ENCODE measurements at places on chromosomes 1 and 21.
A peak's percentile ranks its signal among the peaks of the same experiment; 100 is the strongest.

- DNase-seq, result no peak
Observed at GRCh38 chr1:193807208-193807607, 620.8 kb upstream of the B3GALT2 start.

DNA sequence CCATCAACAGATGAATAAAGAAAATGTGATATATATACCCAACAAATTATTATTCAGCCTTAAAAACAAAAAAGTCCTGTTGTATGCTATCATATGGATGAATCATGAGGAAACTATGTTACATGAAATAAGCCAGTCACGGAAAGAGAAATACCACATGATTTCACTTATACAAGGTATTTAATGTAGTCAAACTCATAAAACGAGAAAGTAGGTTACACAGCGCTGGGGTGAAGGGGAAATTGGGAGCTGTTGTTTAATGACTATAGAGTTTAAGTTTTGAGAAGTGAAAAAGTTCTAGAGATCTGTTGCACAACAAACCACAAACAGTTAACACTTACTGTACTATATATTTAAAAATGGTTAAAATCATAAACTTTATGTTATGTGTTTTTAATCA lies 58.5 kb downstream of the SLC25A24 start:
- no peak for DNase-seq

- no peak for DNase-seq
Observed at GRCh38 chr1:25773441-25774125, 26.4 kb upstream of the SELENON start.

- peak; percentile 70 for DNase-seq
Observed at GRCh38 chr1:162357681-162358266, 18.9 kb downstream of the SPATA46 start.

GRCh38 chr1:247656221-247656875 lies 23.2 kb downstream of the OR13G1 start:
- no peak for DNase-seq

DNA sequence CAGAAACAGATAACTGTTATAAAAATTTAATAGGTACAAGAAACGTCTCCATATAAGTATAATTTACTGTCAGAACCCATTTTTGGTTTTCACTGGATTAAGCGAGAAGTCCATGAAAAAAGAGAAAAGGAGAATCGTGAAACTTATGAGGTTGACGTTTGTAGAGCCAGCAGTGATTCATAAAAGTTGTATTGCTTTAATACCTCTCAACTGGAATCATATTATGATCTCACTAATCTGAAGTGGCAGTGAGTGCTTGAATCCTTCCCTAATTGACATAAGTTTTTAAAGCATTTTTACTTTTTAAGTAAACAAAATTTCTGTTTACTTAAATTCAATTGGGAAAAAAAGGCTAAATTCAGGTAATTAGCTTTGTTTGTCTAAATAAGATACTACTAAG lies 315.3 kb downstream of the TPR start:
- DNase-seq, result no peak

GRCh38 chr1:39048745-39049370 lies 22.7 kb downstream of the NDUFS5 start:
- DNase-seq, result no peak

All from D721Med (cell line).